ENCODE measurements at places on chromosomes 4 and X. TPM values are rescaled to one million over a fixed set of nuclear protein-coding genes. Genes with fewer than 3 reads are reported as not detected.
A peak's percentile ranks its signal among the peaks of the same experiment; 100 is the strongest.

DNA sequence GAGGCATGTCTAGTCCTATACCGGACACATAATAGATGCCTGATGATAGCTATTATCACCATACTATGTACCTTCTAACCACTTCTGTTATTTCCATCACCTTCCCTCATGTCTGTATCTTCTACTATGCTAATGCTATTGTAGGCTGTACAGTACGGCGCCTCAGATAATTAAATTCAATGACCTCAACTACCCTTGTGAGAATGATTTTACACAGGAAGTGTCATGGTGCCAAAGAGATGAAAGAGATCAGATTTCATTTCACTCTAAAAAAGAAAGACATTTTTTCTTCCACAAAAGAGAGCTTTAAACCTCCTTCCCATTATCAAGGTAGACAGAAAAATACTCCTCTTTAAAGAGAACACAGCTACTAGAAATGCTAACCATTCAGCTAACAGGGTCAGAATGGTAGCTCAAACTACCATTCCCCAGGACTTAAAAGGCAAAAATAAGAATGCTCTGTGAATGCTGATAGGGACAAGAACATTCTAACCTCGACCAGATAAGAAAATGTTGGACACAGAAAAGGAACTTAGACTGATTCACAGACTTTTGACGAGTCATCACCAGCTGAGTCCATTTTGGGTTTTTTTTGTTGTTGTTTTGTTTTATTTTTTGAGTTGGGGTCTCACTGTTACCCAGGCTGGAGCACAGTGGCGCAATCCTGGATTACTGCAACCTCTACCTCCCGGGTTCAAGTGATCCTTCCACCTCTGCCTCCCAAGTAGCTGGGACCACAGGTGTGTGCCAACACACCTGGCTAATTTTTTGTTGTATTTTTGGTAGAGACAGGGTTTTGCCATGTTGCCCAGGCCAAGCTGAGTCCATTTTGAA is 99.2 kb upstream of the RAPGEF2 start:
- H3K4me3 ChIP-seq: no peak overlapping the region
- no peaks in the 10 kb centered on the region for H3K27me3 ChIP-seq
- H3K4me1 ChIP-seq: no peaks in the 10 kb centered on the region
- no peak for DNase-seq
- no peaks in the 10 kb centered on the region for H3K36me3 ChIP-seq

- H3K4me1 ChIP-seq: peaks cover 20% of the 10 kb centered on the region
- no peaks in the 10 kb centered on the region for H3K36me3 ChIP-seq
- H3K27me3 ChIP-seq: no peaks in the 10 kb centered on the region
Observed at GRCh38 chr4:124015766-124016165, 619.2 kb downstream of the SPRY1 start.

- H3K27me3 ChIP-seq: no peaks in the 10 kb centered on the region
- peak; percentile 34 for DNase-seq
- H3K27ac ChIP-seq: no peak overlapping the region
- H3K4me3 ChIP-seq: no peak overlapping the region
Observed at GRCh38 chr4:113610537-113610936, 151.0 kb downstream of the CAMK2D start.

DNA sequence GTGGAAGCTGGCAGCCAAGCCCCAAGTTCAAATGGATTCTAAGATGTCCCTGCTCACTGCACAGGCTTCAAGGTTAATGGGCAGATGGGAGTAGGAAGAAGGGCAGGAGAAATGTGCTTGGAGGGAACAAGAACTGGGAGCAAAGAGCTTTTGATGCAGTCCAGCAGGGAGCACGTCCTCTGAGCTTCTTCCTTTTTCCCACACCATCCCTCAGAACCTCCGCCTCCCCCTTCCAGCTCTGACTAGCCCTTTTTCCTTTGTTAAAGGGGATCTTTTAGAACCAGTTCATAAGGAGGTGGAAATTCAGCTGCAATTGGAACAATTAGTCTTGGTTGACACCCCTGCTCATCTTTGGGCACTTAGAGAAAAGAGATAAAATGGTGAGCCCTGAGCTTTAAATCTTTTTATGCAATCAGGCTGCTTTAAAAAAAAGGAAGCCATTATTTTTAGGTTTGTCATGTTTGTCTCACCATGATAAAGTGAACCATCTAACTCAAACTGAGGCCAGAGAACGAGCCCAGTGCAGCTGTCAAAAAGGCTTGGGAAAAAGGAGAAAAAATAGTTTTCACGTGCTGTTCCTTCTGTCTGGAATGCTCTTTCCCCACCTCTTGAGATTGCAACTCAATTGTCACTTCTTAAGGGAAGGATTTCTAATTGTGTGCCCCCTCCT is 135.8 kb upstream of the IL1RAPL2 start:
- H3K27me3 ChIP-seq: no peaks in the 10 kb centered on the region
- DNase-seq: no peak
- H3K4me3 ChIP-seq: no peak overlapping the region

- H3K27ac ChIP-seq: no peak overlapping the region
- no peaks in the 10 kb centered on the region for H3K27me3 ChIP-seq
- DNase-seq: no peak
- no peaks in the 10 kb centered on the region for H3K4me1 ChIP-seq
- H3K4me3 ChIP-seq: no peak overlapping the region
Observed at GRCh38 chrX:86830685-86831084, 682.4 kb downstream of the DACH2 start.

DNA sequence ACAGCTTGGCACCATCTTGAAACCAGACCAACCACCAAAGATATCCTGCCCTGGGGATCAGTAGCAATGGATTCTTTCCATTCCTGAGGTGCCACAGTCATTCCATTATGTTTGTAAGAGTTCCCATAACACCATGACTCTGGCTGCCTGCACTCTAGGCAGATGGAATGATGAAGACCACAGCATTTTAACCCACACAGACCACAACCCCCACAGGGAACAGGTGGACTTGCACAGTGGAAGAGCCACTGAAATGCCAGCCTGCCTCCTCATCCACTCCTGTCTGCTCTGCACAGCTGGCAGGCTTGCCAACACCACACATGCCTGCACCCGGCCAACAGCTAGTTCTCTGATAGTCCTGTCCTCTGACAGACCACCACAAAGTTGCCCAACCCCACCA is 2362.2 kb upstream of the AGA start:
- H3K27me3 ChIP-seq: no peaks in the 10 kb centered on the region
- H3K4me3 ChIP-seq: no peak overlapping the region
- no peak overlapping the region for H3K27ac ChIP-seq
- no peaks in the 10 kb centered on the region for H3K4me1 ChIP-seq

- no peaks in the 10 kb centered on the region for H3K27me3 ChIP-seq
- no peak for DNase-seq
- H3K4me3 ChIP-seq: no peak overlapping the region
- H3K4me1 ChIP-seq: peaks cover 26% of the 10 kb centered on the region
- peak overlapping the region; percentile 3 for H3K27ac ChIP-seq
Observed at GRCh38 chr4:123806056-123806455, 409.5 kb downstream of the SPRY1 start.

DNA sequence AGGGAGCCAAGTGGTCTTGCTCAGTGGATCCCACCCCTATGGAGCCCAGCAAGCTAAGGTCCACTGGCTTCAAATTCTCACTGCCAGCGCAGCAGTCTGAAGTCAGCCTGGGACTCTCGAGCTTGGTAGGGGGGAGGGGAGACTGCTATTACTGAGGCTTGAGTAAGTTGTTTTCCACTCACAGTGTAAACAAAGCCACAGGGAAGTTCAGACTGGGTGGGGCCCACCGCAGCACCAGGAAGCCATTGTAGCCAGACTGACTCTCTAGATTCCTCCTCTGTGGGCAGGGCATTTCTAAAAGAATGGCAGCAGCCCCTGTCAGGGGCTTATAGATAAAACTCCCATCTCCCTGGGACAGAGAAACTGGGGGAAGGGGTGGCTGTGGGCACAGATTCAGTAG is 721.0 kb upstream of the NDST4 start:
- no peak overlapping the region for H3K27ac ChIP-seq
- DNase-seq: no peak
- no peaks in the 10 kb centered on the region for H3K36me3 ChIP-seq
- no peaks in the 10 kb centered on the region for H3K4me1 ChIP-seq
- no peaks in the 10 kb centered on the region for H3K27me3 ChIP-seq

DNA sequence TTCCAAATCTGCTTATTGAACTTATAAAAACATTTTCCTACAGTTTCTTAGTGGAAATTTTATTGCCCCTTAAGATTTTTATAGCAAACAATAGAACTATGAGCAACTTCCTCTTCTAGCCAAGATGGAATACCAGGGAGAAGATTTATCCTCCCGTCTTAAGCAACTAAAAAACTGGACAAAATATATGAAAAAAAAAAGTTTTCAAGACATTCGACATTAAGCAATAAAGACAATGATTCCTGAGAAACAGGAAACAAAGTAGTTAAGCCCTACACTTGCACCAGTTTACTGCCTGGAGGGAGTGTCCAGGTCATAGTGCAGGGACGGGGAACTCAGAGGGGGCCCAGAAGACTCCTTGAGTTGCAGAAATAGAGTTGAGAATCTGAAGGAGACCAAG is 516.1 kb upstream of the DIPK2B start:
- H3K27me3 ChIP-seq: no peaks in the 10 kb centered on the region
- H3K4me3 ChIP-seq: no peak overlapping the region
- H3K36me3 ChIP-seq: no peaks in the 10 kb centered on the region

DNA sequence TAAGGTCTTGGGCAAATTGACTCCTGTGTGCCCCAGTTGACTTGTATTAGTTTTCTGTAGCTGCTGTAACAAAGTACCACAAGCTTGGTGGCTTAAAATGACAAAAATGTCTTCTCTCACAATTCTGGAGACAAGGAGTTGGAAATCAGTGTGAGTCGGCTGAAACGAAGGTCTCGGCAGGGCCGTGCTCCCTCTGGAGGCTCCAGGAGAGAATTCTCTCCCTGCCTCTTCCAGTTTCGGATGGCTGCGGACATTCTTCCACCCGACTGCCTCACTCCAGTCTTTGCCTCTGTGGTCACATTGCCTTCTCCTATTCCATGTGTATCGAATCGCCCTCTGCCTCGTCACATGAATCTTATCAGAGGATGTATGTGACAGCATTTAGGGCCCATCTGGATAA is 66.0 kb upstream of the PHOX2B start:
- H3K4me3 ChIP-seq: no peak overlapping the region
- H3K36me3 ChIP-seq: no peaks in the 10 kb centered on the region
- DNase-seq: peak; percentile 5

- H3K4me3 ChIP-seq: no peak overlapping the region
- no peaks in the 10 kb centered on the region for H3K27me3 ChIP-seq
- peaks cover 34% of the 10 kb centered on the region for H3K4me1 ChIP-seq
- DNase-seq: no peak
- H3K36me3 ChIP-seq: no peaks in the 10 kb centered on the region
Observed at GRCh38 chr4:76087007-76087769, 12.7 kb downstream of the ART3 start.

DNA sequence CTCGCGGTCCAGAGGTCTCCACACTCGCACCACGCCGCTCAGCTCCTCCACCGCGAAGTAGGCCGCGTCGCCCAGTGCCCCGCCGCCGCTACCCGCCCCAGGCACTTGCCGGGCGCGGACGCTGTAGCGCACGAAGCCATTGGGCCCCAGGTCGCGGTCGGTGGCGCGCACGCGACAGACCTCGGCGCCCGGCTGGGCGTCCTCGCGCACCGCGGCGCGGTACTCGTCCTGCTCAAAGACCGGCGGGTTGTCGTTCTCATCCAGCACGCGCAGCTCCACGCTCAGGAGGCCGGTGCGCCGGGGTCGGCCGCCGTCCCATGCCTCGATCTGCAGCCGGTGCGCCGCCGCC is 1.4 kb downstream of the DCHS2 start:
- no peak for DNase-seq
- H3K36me3 ChIP-seq: no peaks in the 10 kb centered on the region
- no peak overlapping the region for H3K4me3 ChIP-seq
- H3K27ac ChIP-seq: no peak overlapping the region
- peaks cover 26% of the 10 kb centered on the region for H3K27me3 ChIP-seq
- peaks cover 21% of the 10 kb centered on the region for H3K4me1 ChIP-seq

DNA sequence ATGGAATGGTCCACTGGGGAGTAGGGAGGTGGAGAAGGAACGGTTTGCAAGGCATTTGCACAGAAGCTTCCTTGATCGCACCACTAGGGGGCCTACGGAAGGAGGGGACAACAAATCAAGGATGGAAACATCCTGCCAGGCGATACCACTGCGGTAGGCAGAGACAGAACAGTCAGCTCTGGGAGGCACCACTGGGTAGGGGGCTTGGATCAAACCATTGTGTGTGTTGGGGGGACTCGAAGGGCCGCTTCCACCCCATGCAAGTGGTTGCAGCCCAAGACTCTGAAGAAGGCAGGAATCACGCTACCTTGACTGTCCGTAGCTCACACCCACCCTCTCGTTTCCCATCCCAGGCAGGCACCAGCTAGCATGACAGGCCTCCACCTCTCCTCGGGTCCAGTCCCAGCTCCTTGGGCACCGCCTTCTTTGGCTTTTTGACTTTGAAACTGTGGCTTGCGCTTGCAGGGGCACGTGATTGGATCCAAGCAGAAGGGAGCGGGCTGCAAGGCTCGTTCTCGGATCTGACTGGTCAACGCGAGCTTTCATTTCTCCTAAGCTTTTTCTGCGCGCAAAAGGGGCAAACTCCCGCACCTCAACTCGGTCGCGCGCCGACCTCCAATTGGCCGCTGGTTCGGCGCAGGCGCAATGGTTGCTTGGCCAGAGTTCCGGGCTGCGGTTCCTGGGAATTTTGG is 28.4 kb downstream of the GAGE1 start:
- no peak overlapping the region for H3K27ac ChIP-seq
- DNase-seq: peak; percentile 3

DNA sequence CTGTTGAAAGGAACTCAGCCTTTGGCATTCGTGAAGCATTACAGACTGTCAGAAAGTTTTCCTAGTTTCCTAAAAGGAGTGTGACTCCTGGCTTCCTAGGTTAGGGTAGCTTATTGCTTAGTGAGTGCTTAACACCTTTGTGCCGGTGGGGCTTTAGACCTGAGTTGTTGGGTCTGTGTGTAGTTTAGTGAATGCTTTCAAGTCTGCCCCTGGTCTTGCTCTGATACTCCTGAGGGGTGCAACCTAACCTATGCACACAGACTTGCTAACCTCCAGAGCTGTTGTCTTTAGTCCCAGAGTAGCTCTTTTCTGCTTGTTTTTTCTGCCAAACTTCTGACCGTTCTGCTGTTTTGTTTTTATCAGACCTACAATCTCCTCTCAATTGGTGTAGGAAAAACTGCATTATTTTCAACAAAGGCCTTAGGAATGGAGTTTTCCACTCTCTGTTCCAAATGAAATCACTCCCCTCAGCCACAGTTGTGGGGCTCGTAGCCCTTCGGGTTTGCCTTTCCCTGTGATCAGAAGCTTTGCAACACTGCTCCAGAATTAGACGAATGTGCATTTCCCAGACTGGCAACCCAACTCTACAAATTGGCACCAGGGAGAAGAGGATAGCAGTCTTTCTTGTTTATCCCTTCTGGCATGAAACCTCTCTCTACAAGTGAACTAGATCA is 1399.1 kb upstream of the PCDH7 start:
- H3K4me1 ChIP-seq: no peaks in the 10 kb centered on the region
- H3K4me3 ChIP-seq: no peak overlapping the region
- H3K27me3 ChIP-seq: no peaks in the 10 kb centered on the region
- H3K27ac ChIP-seq: no peak overlapping the region
- no peaks in the 10 kb centered on the region for H3K36me3 ChIP-seq
- no peak for DNase-seq

Gene FOXR2
- total RNA-seq: not detected

Gene KCND1
- total RNA-seq: 0.30 TPM

Gene IL13RA2
- total RNA-seq: not detected

Gene PNMA3
- 4.5 TPM for total RNA-seq

Gene ESX1
- not detected for total RNA-seq

Gene CFAP99
- not detected for total RNA-seq
